ENCODE measurements at places on chromosomes 1 and 21.

DNA sequence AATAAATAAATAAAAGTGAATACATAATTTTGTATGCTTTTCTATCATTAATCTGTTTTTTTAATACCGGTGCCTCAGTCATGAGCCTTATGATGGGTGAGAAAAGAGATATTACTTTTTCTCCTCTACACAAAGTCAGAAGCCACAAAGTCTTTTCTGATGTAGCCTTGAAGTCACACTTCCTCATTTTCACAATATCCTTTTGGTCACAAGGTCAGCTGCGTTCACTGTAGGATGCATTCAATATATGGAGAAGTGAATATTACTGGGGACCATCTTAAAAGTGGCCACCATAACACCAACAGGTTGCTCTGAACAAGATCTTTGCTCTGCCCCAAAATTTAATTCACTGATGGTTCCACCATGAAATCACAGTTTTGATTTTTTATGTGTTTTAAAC lies 83.3 kb upstream of the TNR start:
- H3K4me3 ChIP-seq: no peak overlapping the region
- no peak for DNase-seq
- H3K36me3 ChIP-seq: no peaks in the 10 kb centered on the region

GRCh38 chr1:7652515-7653098 lies 118.5 kb upstream of the VAMP3 start:
- H3K27ac ChIP-seq: no peak overlapping the region
- H3K4me3 ChIP-seq: no peak overlapping the region
- H3K4me1 ChIP-seq: peaks cover 6% of the 10 kb centered on the region
- no peak for DNase-seq
- no peaks in the 10 kb centered on the region for H3K27me3 ChIP-seq
- no peaks in the 10 kb centered on the region for H3K36me3 ChIP-seq

GRCh38 chr1:27368869-27369582 lies 2.3 kb upstream of the MAP3K6 start:
- peaks cover 71% of the 10 kb centered on the region for H3K4me1 ChIP-seq
- H3K4me3 ChIP-seq: peak overlapping the region; percentile 81
- DNase-seq: no peak
- no peaks in the 10 kb centered on the region for H3K36me3 ChIP-seq
- H3K27me3 ChIP-seq: no peaks in the 10 kb centered on the region

DNA sequence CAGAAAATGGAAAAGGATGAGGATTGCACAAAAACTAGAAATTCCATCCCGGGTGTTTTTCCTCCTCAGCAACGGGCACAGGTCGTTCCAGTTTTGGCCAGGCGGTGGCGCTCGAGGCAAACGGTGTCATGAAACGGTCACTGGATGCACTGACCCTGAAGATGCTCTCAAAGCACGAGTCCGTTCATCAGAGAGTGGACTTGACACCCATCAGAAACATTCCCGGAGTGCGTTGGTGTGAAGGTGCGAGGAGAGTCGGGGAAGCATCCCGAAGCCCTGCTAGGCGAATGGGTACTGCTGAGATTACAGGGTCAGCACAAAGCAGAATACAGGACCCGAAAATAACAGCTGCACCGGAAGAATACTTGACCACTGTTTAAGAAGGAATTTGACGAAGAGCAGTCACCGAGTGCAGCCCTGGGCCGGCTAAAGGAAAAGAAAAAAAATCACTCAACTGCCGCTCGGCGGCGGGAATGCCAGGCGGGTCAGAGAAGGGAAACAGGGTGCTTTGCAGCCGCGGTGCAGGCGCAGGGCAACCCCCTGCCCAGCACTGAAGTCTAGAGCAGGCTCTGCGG lies 71.7 kb upstream of the ETS2 start:
- H3K27me3 ChIP-seq: peaks cover 23% of the 10 kb centered on the region
- no peak overlapping the region for H3K27ac ChIP-seq
- peak overlapping the region; percentile 84 for H3K4me3 ChIP-seq
- DNase-seq: peak; percentile 51
- H3K36me3 ChIP-seq: no peaks in the 10 kb centered on the region

DNA sequence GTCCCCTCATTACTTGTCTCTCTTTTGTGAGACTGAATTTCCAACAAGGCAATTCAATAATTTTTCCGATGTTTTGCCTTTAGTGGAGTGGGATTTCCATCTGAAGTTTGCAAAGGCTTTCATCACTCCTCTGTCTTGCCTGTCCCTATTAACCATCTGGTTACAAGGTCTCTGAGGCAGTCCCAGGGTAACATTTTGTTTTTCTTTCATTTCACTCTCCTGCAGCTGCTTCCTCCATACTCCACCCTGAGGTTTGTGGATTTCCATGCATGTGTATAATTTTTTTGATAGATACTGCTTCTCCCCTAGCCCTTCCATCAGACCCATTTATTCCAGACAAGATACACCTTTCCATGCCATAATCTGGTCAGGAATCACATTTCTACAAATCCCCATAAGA lies 366.8 kb downstream of the PTBP2 start:
- no peaks in the 10 kb centered on the region for H3K4me1 ChIP-seq
- H3K27ac ChIP-seq: no peak overlapping the region
- no peaks in the 10 kb centered on the region for H3K27me3 ChIP-seq
- no peak overlapping the region for H3K4me3 ChIP-seq

- peaks cover 60% of the 10 kb centered on the region for H3K27me3 ChIP-seq
- H3K36me3 ChIP-seq: no peaks in the 10 kb centered on the region
- no peak for DNase-seq
- H3K27ac ChIP-seq: peak overlapping the region; percentile 1
- H3K4me1 ChIP-seq: peaks cover 11% of the 10 kb centered on the region
- H3K4me3 ChIP-seq: peak overlapping the region; percentile 10
Observed at GRCh38 chr1:33634806-33635205, 162.4 kb downstream of the ZSCAN20 start.

- H3K27me3 ChIP-seq: no peaks in the 10 kb centered on the region
- no peak overlapping the region for H3K27ac ChIP-seq
- DNase-seq: no peak
- H3K4me3 ChIP-seq: no peak overlapping the region
Observed at GRCh38 chr1:247468481-247469140, 10.7 kb upstream of the OR2B11 start.

DNA sequence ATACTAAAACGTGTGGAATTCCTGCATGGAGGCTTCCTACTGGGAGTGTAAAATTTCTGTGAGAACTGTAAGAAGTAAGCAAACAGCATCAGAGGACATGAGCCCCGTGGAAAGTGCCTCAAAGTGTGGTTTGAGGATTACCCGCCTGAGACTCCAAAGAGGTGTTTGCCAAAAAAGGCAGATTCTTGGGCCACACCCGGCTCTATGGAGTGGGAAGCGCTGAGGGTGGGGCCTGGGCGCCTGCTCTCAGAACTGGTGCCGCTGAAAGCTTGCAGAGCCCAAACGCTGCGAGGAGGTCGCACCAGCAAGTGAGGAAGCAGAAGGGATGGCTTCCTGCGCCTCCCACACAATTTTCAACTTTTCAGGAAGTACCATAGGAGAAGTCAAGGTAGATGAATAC lies 43.0 kb upstream of the PSEN2 start:
- H3K4me1 ChIP-seq: peaks cover 21% of the 10 kb centered on the region
- H3K27ac ChIP-seq: peak overlapping the region; percentile 47
- no peaks in the 10 kb centered on the region for H3K36me3 ChIP-seq
- H3K4me3 ChIP-seq: peak overlapping the region; percentile 74

GRCh38 chr21:33651965-33652680 lies 9.8 kb downstream of the ITSN1 start:
- no peak overlapping the region for H3K4me3 ChIP-seq
- DNase-seq: no peak
- H3K27me3 ChIP-seq: peaks cover 10% of the 10 kb centered on the region
- no peaks in the 10 kb centered on the region for H3K36me3 ChIP-seq
- no peak overlapping the region for H3K27ac ChIP-seq

- H3K4me3 ChIP-seq: no peak overlapping the region
- DNase-seq: no peak
- no peaks in the 10 kb centered on the region for H3K27me3 ChIP-seq
- H3K4me1 ChIP-seq: no peaks in the 10 kb centered on the region
- no peak overlapping the region for H3K27ac ChIP-seq
Observed at GRCh38 chr1:177571485-177572076, 398.3 kb downstream of the SEC16B start.

DNA sequence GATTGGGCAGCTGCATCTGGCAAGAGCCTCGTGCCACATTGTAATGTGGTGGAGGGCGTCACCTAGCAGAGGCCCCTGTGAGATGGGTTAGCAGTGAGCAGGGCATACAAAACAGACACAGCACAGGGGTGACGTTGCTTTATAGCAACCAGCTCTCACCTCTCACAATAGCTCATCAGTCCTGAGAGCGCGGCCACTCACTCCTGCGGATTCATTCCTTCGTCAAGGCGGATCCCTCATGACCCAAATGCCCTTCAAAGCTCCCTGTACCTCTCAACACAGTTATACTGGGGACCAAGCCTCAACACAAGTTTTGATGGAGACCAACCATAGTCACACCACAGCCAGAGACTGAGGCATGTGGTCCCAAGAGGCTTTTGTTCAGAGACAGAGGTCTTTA lies 22.9 kb downstream of the SLC37A1 start:
- DNase-seq: no peak
- H3K4me1 ChIP-seq: peaks cover 48% of the 10 kb centered on the region
- peaks cover 10% of the 10 kb centered on the region for H3K36me3 ChIP-seq
- peak overlapping the region; percentile 79 for H3K4me3 ChIP-seq

GRCh38 chr1:200336101-200336845 lies 73.6 kb downstream of the ZNF281 start:
- H3K27ac ChIP-seq: no peak overlapping the region
- peaks cover 25% of the 10 kb centered on the region for H3K4me1 ChIP-seq
- no peaks in the 10 kb centered on the region for H3K27me3 ChIP-seq
- no peaks in the 10 kb centered on the region for H3K36me3 ChIP-seq

GRCh38 chr1:151832318-151832980 lies 847 bp upstream of the RORC start:
- peaks cover 27% of the 10 kb centered on the region for H3K27me3 ChIP-seq
- H3K27ac ChIP-seq: no peak overlapping the region
- no peak overlapping the region for H3K4me3 ChIP-seq
- H3K36me3 ChIP-seq: no peaks in the 10 kb centered on the region
- DNase-seq: no peak

DNA sequence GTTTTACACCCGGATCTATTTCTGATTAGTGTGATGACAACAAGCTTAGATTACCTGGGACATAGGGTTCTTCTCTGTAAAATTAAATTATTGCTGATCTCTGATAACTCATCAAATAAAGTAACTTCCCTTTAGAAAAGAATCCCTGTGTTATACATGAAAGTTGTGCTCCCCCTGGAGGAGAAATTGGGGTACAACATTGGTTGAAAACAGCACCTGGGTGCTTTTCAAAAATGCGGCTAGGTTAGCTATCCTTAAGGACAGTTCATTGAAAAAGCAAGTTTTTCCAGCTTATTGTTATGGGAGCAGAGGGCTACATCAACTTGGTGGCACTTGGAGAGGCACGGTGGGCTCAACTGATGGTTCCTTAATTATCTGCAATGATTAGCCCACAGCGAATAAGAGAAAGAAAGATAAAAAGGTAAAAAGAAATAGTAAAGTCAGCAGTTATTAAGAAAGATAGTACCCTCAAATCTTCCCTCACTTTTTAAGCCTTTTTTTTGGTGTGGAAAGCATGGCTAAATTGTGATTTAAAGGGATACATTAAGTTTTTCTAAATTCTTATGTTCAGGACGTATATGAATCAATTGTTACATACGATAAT lies 97.8 kb downstream of the FMN2 start:
- no peak overlapping the region for H3K4me3 ChIP-seq
- H3K27me3 ChIP-seq: peaks cover 13% of the 10 kb centered on the region
- peaks cover 4% of the 10 kb centered on the region for H3K4me1 ChIP-seq
- no peak overlapping the region for H3K27ac ChIP-seq

DNA sequence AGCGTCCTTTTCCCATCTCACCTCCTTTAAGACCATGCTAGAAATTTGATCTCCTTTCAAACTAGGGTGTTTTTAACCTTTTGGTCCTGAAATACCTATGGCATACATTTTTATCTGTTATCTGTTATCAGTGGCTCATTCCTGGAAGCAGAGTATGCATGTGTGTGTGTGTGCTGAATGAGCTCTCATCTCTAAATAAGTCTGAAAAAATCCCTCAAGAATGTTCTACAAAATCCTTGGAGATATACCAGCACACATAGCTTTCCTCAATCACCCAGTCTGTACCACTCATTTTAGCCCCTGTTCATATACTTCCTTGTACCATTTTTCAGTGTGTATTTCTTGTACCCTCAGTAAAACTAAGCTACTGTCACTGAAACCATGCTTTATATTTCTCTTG lies 6.0 kb upstream of the DARS2 start:
- H3K4me3 ChIP-seq: peak overlapping the region; percentile 47
- no peaks in the 10 kb centered on the region for H3K36me3 ChIP-seq
- H3K4me1 ChIP-seq: peaks cover 50% of the 10 kb centered on the region
- no peak overlapping the region for H3K27ac ChIP-seq
- no peaks in the 10 kb centered on the region for H3K27me3 ChIP-seq

DNA sequence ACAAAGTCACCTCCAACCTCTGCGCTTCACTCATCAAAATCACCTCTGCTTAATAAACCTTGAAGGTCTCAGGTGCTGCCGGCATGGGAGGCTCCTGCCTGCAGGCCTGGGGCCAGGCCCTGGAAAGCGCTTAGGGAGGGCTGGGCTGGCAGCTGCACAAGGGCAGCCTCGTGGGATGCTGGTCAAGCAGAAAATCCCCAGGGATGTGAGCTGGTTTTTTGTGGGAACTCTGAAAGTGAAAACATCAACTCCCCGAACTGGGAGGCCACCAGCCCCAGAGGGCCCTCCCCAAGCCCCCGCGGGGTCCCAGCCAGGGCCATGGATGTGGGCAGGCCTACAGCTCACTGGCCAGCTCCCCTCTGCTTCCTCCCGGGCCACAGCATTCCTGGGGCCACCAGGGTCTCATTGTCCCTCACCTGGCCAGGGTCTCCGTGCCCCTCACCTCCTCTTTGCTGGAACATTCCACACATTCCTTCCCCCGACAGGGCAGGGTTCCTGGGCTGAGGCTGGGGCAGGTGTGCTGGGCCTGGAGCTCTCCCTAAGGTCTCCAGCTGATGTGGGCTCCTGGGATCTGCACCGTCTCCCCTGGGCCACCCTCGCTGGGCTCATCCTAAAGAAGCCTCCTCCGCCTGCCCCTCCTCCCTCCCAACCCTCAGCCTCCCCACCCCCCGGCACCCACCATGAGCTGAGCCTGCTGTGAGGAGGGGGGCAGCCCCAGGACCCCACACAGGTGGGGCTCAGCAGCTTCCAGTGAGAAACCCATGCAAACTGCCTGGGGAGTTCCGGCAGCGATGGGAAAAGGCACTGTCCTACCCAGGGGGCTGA lies 36.0 kb upstream of the POFUT2 start:
- peak overlapping the region; percentile 80 for H3K27ac ChIP-seq
- no peak overlapping the region for H3K4me3 ChIP-seq
- DNase-seq: no peak
- H3K27me3 ChIP-seq: peaks cover 43% of the 10 kb centered on the region
- peaks cover 6% of the 10 kb centered on the region for H3K4me1 ChIP-seq

DNA sequence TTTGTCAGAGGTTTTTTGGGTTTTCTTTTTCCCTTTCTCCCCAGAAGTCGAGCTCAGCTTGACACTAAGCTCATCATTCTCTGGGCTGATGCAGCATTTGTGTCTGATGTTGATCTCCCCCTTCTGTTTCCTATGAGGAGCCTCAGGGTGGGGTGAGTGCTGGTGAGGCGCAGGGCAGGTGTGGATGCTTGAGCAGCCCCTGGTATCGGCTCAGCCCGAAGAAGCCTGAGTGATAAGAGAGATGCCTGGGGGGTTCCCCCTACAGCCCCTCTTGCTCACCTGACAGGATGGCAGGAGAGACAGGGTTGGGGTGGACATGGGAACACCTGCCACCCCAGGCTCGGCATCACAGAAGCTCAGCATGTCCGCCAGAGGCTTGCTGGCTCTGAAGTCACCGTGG lies 239.0 kb downstream of the RHOU start:
- peaks cover 4% of the 10 kb centered on the region for H3K27me3 ChIP-seq
- no peak overlapping the region for H3K27ac ChIP-seq
- H3K4me1 ChIP-seq: no peaks in the 10 kb centered on the region
- H3K4me3 ChIP-seq: no peak overlapping the region

- DNase-seq: no peak
- H3K27me3 ChIP-seq: no peaks in the 10 kb centered on the region
- H3K36me3 ChIP-seq: peaks cover 27% of the 10 kb centered on the region
- peak overlapping the region; percentile 59 for H3K27ac ChIP-seq
- no peak overlapping the region for H3K4me3 ChIP-seq
- no peaks in the 10 kb centered on the region for H3K4me1 ChIP-seq
Observed at GRCh38 chr1:220137019-220137786, 43.3 kb downstream of the IARS2 start.

All from naive B cell (primary cell).